ENCODE measurements at places on chromosomes 6 and 20.

DNA sequence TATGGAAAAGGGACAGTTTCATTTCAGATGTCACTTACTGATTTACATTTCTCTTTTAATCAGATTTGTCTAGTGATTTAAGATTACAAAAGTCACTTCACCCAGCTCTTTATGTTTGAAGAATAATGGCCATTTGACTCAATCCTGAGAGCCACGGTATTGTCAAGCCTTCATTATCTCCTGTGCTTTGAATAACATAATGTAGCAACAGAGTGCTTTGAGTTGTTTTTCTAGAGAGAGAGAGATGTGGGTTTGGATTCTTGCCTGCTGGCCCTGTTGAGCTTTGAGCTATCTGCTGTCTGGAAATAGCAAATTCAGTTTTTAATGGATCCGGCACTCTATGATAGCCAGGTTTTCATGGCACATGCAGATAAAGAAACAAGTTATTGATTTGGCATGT lies 478.4 kb upstream of the SOX4 start:
- DNase-seq: no peak

DNA sequence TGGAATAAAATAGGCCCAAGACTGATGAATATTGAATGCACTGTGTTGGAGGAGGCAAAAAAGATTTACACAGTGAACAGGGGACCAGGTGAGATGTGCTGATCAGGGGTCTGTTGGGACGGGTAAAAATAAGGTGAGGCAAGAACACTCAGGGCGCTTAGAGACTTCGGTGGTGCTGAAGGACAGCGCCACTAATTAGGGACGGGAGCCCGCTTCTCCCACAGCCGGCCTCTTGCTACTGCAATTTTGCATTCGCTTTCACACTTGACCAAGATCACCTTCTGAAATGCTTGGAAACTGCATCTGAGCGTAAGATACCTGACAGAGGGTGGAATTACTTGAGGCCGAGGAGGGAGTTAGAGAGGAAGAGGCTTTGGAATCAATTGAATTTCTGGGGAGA lies 7.3 kb downstream of the TFAP2D start:
- no peak for DNase-seq

DNA sequence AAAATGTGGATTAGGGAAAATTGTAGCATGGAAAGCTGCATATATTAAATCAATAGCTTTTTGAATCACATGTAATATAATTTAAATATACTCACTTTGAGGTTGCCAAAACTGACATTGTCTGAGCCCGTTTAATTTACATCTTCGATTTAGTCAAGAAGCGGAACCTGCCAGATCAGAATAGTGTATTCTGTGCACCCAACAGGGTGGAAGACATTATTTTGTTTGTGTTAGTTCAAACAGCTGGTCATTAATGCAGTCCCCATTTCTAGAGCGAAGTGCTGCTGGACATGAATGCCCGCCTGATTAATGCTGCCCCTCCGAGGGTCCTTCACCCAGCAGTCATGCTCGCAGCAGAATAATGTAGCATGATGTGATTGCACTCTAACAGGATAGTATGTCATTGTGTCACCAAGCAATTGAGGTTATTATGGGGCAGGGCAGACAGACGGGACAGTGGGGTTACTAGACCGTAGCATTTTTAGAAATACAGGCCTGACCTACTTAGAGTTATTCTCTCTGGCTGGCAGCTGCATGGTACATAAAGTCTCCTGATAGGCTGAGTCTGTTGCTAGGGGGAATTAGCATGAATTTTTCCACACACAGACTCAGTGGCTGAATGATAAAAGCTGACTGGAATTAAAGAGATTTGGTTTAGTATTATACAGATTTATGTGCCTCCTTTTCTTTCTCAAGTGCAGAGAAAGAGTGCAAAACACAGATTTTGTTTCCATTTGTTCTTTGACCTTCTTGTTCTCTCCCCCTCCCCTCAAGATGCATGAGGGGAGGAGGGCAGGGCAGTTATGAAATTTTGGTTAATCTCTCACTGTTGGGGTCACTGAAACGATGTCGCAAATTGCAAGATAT lies 147.1 kb downstream of the PRL start:
- DNase-seq: no peak

GRCh38 chr20:5731753-5732366 lies 18.3 kb upstream of the SHLD1 start:
- DNase-seq: no peak

- no peak for DNase-seq
These were observed 3.0 kb downstream of the DNPH1 start for GRCh38 chr6:43226192-43226851.

DNA sequence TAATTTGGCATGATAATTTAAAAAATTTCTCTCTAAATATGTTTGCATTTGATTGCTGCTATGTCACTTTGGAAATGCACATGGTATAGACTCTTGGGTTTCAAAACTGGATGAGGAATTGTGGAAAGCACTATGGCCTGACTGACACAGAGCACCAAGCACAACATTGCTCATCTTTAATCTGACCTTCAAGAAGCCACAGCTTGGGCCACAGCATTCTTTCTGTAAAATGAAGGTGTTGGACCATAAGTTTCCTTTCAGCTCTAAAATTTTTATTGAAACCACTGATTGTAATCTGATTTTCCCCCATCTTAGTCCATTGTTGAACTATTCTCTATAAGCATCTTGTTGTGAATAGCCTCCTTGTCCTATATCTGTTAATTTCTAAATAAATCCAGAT lies 41.0 kb downstream of the QKI start:
- DNase-seq: no peak

DNA sequence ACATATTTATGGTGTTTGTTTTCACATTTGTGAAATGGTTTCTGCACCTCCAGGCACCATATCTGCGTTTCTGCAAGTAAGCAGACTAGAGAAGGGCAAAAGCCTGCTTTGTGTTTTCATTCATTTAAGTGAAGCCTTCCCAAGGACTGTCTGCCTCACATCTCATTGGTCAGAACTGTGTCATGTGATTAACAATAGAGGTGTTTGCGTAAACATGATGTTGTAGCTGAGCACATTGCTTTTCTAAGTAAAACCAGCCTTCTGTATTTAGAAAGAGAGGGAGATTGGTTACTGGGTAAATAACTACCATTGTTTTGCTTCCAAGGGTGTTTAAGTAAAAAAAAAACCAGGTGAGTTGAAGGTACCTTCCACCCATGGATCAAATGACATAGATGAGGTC lies 39.7 kb downstream of the SH3BGRL2 start:
- DNase-seq: no peak

- no peak for DNase-seq
These were observed 24.2 kb upstream of the SGK1 start for GRCh38 chr6:134341999-134342567.

DNA sequence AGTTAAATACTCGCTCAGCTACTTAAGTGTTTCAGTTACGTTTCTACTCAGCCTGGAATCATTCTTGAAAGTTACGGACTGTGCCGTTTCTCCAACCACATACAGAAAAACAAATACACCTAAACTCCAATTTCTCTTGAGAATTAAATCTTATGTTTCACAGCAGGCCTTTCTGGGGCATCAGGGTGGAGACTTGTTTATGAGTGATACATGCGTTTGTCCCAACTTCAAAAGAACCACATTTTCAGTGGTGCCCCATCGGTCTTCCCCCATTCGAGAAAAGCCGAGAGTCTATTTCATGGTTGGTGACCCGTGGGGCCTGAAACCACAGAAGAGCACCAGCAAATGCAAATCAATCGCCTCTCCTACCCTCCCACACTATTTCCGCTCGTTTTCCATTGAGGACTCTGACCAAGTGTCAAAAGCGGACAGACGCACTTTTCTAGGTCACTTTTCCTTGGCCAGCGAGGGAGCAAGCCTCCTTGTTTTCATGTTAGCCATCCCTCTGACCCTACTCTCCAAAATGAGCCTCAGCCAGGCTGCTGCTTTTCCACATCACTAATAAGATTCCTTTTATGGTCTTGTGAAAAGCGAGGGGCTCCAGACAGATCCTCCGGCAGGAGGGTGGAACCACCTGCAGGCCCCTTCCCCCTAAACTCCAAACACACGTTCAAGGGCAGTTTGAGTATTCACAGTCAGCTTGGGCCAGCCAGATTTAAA lies 3.1 kb downstream of the JAG1 start:
- DNase-seq: no peak

DNA sequence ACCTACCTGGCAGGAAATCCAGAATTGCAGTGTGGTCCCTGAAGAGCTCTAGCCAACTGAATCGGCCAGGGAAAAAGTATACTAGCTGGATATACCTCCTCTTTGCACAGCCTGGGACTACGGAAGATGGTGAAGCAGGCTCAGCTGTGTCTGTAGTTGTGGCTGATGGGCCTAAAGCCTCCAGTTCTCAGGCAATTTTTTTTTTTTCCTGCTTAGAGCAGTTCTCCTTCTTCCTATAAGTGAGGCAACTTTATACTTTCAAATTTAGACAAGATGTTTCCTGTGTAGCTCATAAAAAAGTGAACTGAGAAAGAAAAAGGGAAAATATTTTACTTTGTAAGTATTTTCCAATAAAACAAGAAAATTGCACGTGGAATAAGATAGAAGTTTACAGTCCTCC lies 172.9 kb downstream of the CARMIL1 start:
- DNase-seq: no peak

DNA sequence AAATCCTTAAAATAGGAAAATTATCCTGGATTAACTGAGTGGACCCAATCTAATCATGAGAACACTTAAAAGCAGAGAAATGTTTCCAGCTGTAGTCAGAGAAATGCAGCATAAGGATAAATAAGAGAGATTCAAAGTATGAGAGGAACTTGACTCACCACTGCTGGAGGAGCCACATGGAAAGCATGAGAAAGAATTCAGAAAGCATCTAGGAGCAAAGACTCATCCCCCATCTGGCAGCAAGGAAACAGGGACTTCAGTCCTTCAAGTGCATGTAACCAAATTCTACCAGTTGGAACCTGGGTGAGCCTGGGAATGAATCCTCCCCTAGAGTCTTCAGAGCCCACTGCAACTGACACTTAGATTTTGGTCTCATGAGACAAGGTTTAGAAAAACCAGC lies 33.7 kb downstream of the RNF146 start:
- no peak for DNase-seq

DNA sequence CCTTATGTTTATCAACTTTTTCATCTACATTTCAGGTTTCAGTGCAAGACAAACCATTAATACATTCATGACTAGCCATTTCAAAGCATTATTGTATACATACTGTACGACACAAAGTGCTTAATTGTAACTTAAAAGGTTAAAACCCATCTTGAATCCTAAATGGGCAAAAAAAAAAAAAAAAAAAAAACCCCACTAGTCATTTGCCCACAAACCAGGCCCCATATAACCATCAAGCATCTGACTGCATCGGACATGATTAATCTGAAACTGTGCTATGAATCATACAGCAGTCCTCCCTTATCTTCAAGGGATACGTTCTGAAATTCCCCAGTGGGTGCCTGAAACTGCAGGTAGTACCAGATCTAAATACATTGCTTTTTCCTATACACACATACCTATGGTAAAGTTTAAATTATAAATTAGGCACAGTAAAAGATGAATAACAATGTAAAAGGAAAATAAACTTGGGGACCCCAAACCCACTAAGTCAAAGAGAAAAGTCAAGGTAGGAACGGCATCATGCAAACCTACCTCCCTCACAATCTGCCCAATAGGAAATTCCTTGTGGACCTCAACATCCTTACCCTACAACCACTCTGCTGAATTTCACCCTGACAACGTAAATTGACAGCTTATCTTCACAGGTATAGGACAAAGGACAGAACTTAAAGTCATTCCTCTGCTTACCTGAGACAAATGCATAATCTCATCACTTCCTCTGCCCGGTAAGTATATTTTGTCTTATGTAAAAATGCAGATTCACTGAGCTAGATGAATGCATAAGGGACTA lies 14.3 kb downstream of the B4GALT5 start:
- DNase-seq: no peak

GRCh38 chr6:181049-181654 lies 111.1 kb upstream of the DUSP22 start:
- no peak for DNase-seq

- DNase-seq: no peak
These were observed 20.6 kb downstream of the LOC128125822 start for GRCh38 chr6:63592886-63593285.

DNA sequence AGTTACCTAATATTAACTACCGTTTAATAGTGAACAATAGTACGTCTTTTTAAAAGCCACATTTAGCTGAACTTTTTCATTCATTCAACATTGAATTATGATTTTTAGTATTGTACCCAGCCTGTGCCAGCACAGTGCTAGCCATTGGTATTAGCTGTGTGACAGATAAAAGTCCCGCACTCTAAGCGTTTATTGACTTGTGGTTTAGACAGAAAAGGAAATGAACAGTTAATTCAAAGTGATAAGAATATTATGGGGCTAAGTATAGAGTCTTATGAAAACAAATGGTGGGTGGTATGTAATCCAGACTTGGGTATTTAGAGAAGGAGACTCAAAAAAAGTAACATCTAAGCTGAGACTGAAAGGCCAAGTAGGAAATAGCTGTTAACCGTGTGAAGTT lies 202.3 kb downstream of the RPS12 start:
- DNase-seq: no peak

DNA sequence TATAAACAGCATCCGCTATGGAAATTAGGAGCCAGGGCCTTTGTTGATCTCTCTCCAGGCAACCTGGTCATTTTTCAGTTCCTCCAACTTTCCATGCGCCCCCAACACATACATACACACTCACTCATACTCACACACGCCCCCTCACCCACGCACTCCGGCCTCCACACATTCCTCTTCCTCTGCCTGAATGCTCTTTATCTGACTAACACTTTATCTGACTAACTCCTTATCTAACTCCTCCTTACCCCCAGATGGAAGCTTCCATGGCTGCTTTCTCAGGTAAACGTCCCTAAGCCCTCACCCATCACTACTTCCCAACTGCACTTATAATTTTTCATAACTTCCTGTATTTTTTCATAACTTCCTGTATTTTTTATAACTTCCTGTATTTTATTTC lies 17.4 kb downstream of the CASS4 start:
- no peak for DNase-seq

DNA sequence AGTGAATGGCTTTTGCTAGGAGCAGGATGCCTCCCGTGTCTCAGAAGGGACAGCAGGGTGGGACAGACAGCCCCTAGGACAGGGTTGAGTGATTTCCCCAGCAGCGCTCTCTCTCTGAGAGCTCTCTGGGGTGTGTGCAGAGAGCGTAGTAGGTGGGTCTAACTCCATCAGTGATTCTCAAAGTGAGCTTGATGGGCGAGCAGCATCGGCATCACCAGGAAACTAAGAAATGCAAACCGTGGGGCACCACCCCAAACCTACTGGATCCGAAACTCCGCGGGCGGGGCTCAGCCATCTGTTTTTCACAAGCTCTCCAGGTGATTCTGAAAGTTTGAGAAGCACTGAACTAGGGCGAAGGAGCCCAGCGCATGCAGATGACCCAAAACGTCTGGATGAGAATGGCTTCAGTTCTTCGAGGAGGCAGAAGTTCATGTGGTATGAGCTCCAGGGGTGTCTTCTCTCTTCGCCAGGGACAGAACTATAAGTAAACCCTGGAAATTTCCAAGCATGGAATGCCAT lies 119.6 kb upstream of the RNF24 start:
- no peak for DNase-seq

GRCh38 chr20:38612751-38613515 lies 11.3 kb downstream of the ARHGAP40 start:
- no peak for DNase-seq
